ENCODE measurements at places on chromosomes 2 and 18. TPM values are rescaled to one million over a fixed set of nuclear protein-coding genes. Genes with fewer than 3 reads are reported as not detected.

The IL1A gene
- not detected for total RNA-seq

The C2orf15 gene
- 0.40 TPM for total RNA-seq

The PROKR1 gene
- not detected for total RNA-seq

The LHCGR gene
- 1.1 TPM for total RNA-seq

GRCh38 chr2:224031358-224031970 lies 7.6 kb downstream of the SERPINE2 start:
- ATAC-seq: no peak

GRCh38 chr2:186348200-186348599 lies 137.9 kb upstream of the ZC3H15 start:
- no peak for ATAC-seq

GRCh38 chr2:75556679-75557366 lies 3.9 kb downstream of the EVA1A start:
- no peak for ATAC-seq

GRCh38 chr18:12296457-12296856 lies 11.6 kb upstream of the TUBB6 start:
- peak; percentile 53 for ATAC-seq

- ATAC-seq: no peak
Observed at GRCh38 chr2:44937688-44938240, 3.7 kb upstream of the SIX3 start.

- ATAC-seq: no peak
Observed at GRCh38 chr2:28068527-28068926, 178.0 kb downstream of the BABAM2 start.

DNA sequence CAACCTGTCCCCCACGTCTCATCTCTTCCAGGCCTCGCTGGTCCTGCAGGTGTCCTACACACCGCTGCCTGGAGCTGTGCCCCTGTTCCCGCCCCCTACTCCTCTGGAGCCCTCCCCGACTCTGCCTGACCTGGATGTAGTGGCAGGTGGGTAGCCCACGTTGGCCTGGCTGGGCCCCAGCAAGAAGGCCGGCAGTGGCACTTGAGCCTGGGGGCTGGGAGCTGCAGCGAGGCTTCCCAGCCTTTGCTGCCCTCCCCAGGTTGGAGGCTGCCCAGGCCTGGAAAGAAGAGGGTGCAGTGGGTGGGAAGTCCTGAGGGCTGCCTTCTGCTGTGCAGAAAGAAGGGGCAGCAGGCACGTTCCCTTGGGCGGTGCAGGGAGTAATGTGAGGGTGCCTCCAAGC lies 58.4 kb downstream of the DYSF start:
- ATAC-seq: no peak

GRCh38 chr18:59986139-59986538 lies 86.3 kb downstream of the PMAIP1 start:
- no peak for ATAC-seq

- no peak for ATAC-seq
Observed at GRCh38 chr2:201882353-201883090, 76.2 kb downstream of the CDK15 start.

DNA sequence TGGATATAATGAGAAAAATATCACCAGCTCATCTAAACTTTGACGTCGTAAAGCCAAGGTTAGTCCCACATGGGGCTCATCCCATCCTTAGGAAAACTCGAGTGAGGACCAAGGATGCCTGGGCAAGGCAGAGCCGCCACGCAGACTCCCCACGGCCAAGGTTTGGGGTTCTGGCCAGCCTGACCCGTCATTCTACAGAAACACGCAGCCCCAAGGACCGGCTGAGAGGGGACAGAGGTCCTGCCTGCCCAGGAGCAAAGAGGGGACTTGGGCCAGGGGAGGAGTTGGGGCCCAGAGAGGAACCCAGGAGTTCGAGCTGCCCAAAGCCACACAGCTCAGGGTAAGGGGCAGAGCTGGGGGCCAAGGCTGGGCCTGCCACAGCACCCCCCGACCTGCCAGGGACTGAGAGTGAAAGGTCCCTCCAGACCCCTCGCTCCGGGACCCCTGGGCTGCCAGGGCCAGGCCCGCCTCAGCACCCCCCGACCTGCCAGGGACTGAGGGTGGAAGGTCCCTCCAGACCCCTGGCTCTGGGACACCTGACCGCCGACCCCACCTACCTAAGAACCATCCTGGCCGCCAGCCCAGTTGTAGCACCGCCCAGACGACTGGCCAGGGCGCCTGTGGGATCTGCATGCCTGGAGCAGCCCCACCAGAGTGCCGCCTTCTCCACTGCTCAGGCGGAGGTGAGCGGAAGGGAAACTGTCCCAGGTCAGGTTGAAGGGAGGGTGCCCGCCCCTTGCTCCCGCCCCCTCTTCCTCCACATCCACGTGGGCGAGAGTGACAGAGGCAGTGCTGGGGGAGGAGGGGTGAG lies at the start of gene PDCD1:
TSS of gene PDCD1 (minus strand) at position 689 of the 811 bp plus-strand sequence. CDS start at position 633, 56 bp downstream.
- ATAC-seq: no peak

DNA sequence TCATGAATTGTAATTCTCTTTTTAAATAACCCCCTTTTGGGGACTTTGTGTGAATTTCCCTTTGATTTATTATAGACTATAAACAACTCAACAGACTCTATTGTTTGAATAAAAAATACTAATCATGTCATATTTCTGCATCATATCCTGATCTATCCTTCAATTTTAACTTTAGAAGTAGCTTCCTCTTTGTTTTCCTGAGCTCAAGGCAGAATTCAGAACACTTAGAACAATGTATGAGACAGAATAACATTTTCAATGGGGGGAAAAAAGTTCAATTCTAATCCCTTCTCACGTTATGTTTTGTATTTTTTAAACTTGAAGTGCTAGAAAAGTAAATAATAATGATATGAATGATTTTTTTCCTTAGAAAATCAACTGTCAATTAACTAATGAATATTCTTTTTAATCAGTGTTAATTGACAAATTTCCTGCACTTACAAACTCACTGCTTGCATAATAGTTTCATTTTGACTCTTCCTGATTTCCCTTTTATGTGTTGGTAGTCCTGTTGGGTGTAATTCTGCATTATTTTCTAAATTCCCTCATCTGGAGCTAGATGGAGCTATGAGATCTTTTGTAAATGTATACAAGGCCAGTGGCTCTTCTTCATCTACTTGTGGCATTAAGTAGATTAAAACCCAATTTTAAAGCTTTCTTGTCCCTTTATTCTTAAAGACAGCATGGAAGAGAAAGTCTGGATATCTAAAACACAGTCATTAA lies 326.1 kb downstream of the PARD3B start:
- ATAC-seq: no peak

DNA sequence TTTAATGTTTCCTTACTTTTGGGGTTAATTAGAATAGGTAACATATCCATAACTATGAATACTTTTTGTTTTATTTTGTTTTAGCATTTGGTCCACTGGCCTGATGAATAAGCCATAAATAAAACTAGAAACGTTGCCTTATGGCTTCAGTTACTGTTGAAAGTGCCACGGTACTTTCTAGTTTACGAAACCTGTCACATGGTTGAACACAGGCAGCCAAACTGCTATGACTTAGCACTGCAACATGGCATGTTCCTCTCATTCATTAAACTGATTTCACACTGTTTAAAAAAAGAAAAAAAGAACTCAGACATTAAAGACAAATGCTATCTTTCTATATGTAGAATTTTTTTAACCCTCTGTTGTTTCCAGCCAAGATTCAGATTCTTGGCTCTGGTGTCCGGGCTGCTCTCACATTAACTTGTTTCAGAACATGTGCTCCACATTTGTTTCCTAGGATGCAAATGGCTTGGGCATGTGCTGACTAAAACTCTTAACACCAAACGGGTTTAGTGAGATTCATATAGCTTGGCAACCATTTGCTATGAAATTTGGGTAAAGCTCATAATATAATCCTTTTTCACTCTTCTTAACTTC lies 323.9 kb upstream of the RND3 start:
- ATAC-seq: peak; percentile 73

DNA sequence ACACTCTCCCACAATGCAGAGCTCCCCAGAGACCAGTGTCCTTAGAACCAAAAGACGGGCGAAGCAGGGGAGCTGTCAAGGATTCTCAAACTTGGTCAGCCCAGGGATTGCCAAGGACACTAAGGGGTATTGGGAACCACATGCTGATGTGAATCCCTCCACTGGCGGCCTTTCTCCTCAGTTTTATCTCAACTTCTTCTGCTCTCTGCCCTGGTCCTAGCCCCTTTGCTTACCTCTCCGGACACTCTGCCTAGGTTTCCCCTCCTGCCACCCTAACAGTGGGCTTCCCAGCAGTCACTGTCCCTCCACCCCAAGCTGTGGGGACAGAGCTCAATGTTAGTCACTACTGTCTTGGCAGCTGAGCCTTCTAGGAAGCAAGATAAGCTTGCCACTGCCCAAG lies 61.1 kb downstream of the POLR1A start:
- no peak for ATAC-seq

DNA sequence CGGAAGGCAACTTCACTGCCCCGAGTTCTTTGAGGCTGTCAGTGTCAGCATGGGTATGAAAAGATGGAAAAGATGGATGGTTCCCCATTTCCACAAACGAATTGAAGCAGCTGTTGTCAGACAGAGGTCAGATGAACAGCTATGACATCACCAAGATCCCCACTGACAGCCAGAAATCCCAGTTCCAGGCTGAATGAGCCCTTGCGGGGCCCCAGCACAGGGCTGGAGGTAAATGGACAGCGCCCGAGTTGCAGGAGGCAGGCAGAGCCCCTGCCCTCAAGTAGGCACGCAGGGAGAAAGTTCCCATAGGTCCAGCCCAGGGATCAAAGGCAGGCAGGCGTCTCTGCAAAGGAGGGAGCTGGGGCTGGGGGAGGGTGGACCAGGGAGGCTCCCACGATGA lies 169.5 kb upstream of the AGAP1 start:
- ATAC-seq: no peak

- no peak for ATAC-seq
Observed at GRCh38 chr2:222730366-222730999, 59.0 kb downstream of the MOGAT1 start.

DNA sequence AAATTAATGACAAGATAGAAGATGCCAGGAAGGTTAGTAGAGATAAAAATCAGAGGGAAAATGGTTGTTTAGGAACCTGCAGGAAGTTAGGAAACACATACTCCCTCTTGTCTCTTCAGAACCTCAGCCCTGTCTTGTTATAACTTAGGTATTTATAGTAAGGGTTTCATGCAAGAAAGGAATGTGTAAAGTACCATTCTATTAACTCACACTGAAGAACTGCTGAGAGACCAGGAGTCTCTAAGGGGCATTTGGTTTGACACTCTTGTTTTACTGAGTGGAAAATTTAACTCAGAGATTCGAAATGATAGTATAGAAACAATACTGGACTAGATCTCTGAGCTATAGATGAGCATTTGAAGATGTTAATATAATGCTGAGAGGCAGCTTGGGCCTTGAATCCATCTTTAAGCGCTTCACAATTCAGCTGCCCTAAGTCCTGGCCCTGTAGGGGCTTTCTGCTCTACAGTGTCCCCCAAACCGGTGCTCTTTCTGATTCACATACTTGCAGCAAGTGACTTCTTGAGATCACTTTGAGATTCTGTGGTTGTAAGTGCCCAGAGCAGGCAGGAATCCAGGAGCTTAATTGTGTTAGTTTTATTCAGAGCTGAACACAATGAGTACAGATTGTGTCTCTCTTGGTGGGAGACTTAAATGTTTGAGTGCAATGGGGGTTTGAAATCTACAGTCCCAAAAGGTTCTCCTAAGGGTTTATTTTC lies 235.0 kb upstream of the RGPD4 start:
- ATAC-seq: no peak
